ENCODE measurements at places on chromosomes 13 and 19.

GRCh38 chr13:105050686-105051085, 1484.8 kb downstream of the EFNB2 start:
- no peak for ATAC-seq

- no peak for ATAC-seq
Observed at GRCh38 chr19:4342314-4342614, 1.1 kb upstream of the MPND start.

GRCh38 chr13:56332671-56333070, 808.0 kb upstream of the PRR20A start:
- no peak for ATAC-seq

DNA sequence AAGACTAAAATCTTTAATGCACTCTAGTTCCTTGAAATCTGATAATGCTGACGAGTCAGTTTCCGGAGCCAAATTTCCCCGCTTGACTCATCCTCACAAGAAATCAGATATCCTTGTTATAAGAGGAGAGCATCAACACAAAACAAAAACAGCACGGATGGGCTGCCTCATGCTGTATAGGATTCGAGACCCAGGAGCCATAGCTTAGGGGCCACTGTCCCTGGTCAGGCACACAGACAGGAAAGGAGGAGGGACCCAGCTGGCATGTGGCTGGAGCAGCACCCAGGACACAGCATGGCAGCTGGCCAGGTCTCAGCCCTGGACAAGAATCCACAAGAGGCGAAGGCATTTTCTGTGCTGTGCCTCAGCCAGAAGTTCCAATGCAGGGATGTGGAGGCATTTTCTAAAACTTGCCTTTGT, 110.2 kb upstream of the SPATA13 start:
- ATAC-seq, result no peak

DNA sequence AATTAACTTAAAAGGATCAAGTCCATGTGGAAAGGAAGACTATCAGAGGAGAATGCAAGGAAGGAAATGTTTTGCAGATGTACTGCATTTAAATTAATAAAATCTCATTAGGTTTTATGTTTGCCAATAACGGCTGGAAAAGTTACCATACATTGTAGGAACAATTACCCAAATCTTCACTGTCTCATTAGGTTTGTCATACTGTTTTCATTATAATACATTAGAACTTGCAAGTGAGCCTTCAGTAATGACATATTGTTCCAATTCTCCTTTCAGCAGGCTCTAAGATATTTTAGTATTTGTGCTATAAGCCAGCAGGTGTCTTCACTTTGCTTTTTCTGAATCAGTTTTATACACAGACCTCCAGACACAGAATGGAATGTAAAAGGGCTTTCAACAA, 661.6 kb upstream of the KLHL1 start:
- no peak for ATAC-seq

GRCh38 chr13:100984085-100984705, 309.6 kb upstream of the TMTC4 start:
- ATAC-seq, result no peak

DNA sequence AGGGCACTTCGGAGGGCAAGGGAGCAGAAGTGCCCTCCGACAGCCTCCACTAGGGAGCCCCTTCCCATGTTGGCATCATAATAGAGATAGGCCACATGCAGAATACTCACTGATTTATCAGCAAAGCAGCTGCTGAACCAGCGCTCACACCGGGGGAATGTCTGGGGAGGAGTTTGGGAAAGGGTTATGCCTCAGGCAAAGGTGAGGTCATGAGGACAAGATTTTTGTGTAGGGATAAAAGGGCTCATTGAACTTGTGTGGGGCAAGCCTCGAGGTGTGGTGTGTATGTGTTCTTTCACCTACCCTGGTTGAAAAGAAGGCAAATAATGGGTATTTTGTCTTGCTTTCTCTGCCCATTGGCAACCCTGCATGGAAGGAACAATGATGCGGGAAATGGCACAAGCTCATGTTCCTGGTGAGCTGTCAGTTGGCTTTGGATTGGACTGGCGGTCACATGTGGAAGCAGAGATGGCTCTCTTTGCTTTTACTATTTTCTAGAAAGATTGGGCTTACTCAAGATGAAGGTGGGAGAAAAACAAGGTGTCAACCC, 39.1 kb upstream of the SLC7A9 start:
- no peak for ATAC-seq

- ATAC-seq, result no peak
Observed at GRCh38 chr13:48494874-48495273, 38.0 kb downstream of the RCBTB2 start.

DNA sequence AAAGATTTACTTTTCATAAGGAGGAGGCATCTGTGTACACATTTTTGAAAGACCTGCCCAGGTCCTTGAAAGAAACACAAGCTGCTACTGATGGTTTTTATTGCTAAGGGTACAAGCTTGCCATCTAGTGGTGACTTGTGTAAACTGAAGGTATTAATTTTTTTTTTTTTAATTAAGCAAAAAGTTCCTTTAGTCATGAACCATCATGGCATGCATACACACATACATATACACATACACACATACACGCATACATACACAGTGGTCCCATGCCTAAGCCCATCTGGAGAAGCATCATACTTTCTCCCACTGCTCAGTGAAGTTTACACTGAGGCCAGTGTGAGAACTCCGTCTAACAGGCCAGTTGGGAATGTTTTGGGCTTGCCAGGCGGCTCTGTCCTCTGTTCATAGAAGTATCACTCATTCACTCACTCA, 312.5 kb downstream of the DCLK1 start:
- ATAC-seq, result no peak

- no peak for ATAC-seq
Observed at GRCh38 chr19:2546128-2547032, 70.5 kb downstream of the GADD45B start.

- peak; percentile 92 for ATAC-seq
Observed at GRCh38 chr13:108915634-108916512, 286.5 kb downstream of the MYO16 start.

DNA sequence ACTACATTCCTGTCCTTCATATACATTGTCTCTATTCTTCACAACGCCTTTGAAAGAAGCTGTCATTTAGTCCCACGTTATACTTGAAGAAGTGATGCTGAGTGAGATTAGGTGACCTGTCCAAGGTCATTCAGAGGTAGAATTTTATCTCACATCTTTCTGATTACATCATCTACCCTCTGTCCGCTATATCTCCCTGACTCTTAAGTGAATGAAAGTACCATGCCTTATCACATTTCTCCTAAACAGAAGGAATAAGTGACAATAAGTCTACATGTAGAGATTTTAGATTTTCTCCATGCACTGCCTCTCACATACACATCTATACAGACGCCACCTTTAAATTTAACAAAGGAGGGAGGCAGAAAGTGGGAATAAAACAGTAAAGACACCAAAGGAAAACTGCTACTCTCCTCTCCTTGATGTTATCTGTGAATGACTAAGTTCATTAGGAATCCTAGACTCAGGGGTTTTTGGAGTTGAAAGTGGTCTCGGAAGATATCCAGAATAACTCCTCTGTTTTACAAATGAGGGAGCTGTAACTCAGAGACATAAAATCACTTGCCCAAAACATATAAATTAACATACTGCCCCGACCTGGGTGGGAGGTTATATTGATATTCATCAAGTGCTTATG, 4.9 kb upstream of the CLDN10 start:
- ATAC-seq, result no peak

DNA sequence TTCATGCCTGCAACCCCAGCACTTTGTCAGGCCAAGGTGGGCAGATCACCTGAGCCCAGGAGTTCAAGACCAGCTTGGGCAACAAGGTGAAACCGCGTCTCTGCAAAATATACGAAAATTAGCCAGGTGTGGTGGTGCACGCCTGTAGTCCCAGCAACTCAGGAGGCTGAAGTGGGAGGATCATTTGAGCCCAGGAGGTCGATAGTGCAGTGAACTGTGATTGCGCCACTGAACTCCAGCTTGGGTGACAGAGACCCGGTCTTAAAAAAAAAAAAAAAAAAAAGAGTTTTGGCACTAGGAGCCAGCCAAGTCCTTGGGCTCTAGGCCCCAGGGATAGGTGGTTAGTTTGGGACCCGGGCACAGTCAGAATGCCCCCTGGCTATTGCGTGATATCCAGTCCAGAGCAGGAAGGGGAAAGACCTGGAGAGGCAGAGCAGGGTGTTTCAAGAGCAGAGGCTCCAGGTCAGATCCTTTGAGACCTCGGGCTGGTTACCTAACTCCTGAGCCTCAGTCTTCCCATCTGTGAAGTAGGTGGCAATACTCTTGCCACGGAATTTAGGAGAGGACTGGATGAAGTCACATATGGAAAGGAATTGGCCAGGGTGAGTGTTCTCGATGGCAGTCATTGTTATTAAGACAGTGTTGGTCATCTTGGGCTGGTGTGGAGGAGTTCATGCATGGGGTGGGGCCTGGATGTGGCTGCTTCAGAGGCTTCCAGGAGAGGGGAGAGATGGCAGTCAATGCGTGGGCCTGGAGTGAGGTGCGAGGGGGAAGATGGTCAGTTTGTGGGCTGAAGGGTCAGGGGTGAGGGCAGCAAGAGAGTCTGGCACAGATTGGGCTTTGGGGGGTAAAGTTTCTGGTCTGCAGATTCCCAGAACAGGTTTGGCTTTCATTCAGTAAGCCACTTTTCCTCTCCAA, 2.8 kb downstream of the PPP1R37 start:
- ATAC-seq, result no peak

DNA sequence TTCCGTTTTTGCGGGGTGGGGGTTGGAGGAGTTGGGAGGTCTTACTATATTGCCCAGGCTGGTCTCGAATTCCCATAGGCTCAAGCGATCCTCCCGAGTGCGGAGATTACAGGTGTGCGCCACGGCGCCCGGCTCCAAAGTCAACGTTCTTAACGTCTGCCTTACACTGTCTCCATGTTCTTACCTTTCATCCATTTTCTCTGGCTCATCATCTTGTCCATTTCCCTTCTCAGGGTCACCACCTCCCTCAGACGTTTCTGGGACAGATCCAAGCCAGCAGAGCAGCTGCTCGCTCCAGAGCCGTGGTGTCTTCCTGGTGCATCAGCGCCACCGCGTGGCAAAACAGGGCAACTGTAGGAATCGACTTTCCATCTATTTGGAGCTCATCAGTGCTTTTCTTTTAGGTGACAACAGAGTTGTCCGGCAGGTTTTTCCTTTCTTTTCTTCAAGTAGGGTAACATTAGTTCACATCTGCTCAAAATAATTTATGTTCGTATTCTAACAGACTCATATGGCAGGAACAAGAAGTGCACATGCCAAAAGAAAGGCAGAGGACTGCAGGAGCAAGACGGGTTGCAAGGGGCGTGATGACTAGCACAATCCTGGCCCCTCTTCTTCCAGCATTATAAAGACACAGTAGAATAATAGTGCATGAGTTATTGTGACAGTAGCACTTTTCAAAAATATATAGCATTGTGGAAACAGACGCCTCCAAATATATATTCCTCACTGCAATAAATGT, 103.1 kb upstream of the ABCC4 start:
- ATAC-seq, result peak; percentile 79

- ATAC-seq, result peak; percentile 48
Observed at GRCh38 chr19:55654868-55655647, at the start of gene U2AF2. Gene U2AF2 (plus strand): TSS chr19:55655035. CDS start chr19:55655105, 70 bp downstream.

- ATAC-seq, result no peak
Observed at GRCh38 chr13:104196611-104197010, 1130.4 kb upstream of the SLC10A2 start.

GRCh38 chr13:88014527-88014926, 343.4 kb downstream of the SLITRK5 start:
- no peak for ATAC-seq

- ATAC-seq, result no peak
Observed at GRCh38 chr19:46944123-46944748, 75.4 kb upstream of the NPAS1 start.

GRCh38 chr19:19410553-19411550, 5.4 kb downstream of the GATAD2A start:
- peak; percentile 79 for ATAC-seq

GRCh38 chr13:28166257-28166656, 27.9 kb downstream of the PAN3 start:
- ATAC-seq, result no peak

DNA sequence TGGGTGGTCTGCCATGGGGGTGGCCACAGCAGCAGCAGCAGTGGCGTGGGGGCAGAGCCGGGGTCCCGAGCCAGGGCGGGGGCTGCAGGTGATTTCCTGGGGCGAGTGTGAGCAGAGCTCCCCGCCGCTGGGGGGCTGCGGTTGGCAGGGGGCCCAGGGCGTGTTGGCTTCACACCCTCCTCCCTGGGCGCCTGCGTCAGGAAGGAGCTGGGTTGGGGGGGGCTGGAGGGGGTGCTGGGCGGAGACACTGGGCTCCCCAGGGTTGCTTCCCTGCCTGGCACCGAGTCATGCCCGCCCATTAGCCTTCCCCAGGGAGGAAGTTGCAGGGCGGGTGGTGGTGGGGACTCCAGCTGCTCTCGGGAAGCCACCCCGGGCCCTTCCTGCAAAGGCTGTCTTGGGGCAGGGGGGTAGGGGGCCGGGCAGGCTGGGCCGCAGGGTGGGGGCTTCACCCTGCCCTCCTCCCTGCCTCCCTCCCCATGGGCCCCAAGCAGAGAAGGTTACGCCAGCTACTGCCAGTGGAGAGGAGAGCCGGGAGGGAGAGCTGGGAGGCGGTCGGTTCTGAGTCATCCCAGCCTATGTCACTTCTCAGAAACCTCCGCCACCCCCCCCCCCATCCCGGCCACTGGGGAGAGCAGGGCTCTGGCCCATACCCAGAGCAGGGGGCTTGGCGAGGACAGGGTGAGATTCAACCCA, 4.6 kb downstream of the MIDN start:
- peak; percentile 10 for ATAC-seq

DNA sequence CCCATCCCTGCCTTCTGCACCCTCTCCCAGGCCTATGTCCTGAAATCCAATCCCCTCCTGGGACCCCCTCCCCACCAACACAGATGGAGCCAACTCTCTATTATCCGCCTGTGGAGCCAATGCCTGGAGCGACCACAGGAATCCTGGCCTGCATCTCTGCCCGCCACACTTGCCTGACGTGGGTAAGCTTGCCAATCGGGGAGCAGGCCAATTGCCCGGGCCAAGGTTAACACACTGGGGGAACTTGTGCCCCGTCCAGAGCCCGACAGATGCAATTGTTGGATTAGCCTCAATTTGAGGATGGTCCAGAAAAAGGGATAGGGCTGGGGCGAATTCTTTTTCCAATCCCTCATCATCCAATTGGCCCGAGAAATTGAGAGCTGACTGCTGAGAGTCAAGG, 5.9 kb downstream of the WIZ start:
- no peak for ATAC-seq

GRCh38 chr19:11142528-11143171, 12.9 kb downstream of the SPC24 start:
- ATAC-seq, result no peak

DNA sequence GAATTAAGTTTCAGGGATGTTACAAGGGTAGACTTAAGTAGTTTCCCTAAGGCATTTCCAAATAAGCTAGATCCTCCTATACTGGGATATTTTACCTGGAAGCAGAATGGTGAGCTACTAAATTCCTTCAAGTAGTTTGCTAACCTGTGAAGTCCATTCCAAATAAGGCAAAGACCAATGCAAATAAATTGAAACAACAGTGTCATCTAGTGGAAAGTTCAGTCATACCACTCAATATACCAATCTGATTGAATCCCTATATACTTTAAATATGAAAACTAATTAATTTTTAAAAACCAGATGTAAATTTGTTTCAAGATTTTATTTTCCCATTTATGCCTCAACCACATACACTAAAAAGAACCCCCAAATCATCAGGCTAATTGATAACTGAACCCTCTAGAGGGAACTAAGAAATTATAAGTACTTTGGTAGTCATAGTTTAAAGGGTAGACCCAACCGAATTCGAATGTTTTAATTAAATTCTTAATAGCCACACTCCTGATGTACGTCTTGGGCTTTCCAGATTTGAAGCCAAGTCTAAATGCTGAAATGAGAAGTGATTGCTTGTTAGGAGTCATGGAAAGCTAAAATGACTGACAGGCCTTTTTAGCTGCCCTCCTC, 223.7 kb downstream of the TBC1D4 start:
- no peak for ATAC-seq

Data from activated CD4-positive, CD25-positive, alpha-beta regulatory T cell treated with anti-CD3 and anti-CD28 coated beads, Interleukin-2, amount 50 U/mL, for 24 hours (primary cell).